ENCODE measurements at places on chromosomes 5 and 9.
A peak's percentile ranks its signal among the peaks of the same experiment; 100 is the strongest.

GRCh38 chr9:2120926-2121689, 106.0 kb downstream of the SMARCA2 start:
- peak; percentile 75 for DNase-seq

DNA sequence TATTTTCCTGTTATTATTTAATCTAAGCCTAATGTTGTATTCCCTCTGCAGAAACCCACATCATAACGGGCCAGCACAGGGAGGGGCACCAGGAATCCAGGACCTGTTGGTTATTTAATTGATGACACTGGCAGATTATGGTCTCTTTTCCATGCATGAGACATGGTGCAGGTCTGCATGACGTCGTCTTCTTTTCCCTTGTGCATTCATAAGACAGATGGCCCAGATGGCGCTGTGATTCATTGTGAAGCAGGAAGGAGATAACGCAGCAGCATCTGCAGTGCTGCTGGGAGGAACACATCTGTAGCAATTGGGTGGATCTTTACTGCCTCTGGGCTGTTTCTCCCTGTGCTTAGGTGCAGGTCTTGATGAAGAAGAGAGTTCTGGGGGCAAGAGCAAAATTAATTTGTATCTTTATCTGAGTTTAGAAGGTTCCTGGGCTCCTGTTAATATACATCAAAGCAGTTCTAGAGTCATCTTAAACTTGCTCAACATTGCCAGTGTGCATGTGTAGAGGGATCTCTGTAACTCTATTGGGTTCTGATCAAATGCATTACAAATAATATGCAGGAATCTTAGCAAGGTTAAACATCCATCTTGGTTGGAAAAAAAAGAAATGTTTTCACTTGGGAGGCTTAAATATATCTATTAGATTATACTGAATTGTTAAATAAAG, 176.1 kb downstream of the PCSK1 start:
- DNase-seq: peak; percentile 86

GRCh38 chr5:173972607-173972924, 16.4 kb upstream of the C5orf47 start:
- DNase-seq: no peak

DNA sequence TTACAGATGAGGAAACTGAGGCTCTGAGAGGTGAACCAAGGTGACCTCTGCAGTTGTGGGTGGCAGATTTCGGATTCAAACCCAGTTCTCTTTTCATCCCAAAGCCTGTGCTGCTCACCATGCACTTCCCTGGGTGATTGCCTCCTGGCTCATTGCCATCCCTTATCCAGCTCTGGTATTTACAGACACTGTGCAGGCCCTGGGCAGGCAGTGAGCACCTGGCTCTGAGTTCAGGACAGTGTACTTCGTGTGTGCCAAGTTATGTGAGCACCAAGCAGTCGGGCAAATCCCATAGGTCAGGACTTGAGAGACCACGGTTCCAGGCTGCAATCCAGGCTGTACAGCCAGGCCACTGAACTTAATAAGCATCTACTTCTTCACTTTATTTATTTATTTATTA, 1.4 kb downstream of the LRSAM1 start:
- peak; percentile 82 for DNase-seq

DNA sequence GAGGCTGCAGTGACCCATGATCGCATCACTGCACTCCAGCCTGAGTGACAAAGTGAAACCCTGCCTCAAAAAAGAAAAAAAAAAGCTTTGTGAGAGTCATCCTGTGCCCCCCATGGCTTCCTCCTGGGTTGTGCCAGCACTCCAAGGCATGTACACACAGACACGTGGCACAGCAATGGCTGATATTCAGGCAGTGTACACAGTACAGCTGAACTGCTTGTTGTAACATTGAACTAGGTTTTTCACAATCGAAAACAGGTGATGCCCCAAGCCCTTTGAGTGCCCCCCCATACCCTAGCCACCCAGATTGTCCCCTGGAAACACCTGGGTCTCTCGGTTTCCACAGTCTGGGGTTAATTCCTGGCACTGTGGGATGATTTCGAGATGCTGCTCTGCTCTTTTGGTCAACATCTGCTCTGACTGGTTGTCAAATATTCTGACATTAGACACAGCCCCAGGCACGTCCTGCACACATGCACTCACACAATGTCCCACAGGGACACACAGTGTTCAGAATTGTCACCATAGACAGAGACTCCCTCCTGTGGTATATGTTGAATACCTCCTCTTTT, 9.2 kb downstream of the SPINK4 start:
- no peak for DNase-seq

Data from fibroblast of the aortic adventitia (primary cell).